ENCODE measurements at places on chromosomes 7 and 10. TPM values are rescaled to one million over a fixed set of nuclear protein-coding genes. Genes with fewer than 3 reads are reported as not detected.

- no peak for DNase-seq
- H3K4me3 ChIP-seq, result no peak overlapping the region
- no peaks in the 10 kb centered on the region for H3K27me3 ChIP-seq
- H3K36me3 ChIP-seq, result no peaks in the 10 kb centered on the region
- H3K27ac ChIP-seq, result no peak overlapping the region
These were observed 32.0 kb upstream of the ABCB4 start for GRCh38 chr7:87507446-87507845.

DNA sequence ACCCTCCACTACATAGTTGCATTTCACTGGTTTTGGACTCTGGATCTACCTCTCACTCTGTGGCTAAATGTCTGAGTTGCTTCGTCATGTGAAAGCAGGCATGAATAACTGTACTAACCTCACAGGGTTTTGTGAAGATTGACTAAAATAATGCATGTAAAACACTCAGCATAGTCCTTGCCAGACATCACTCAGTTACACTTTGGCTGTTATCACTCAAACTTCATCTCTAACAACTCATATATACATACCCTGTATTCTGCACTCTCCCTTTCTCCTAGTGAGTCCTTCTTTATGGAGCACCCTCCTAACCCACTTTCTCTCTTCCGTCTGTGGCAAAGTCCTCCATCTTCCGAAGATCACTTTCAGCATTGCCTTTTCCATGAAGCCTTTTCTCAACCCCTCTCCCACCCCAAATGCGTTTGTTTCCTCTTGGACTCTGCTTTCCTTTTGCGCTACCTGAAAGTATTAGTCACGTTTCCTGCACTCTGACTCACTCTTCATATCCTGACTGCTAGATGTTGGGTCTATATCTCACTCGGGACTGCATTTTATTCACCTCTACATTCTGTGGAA, 72.6 kb downstream of the OSBPL3 start:
- H3K4me3 ChIP-seq, result no peak overlapping the region
- H3K27me3 ChIP-seq, result no peaks in the 10 kb centered on the region
- H3K4me1 ChIP-seq, result peaks cover 4% of the 10 kb centered on the region

The SPDYE16 gene
- polyA plus RNA-seq, result 0.06 TPM

GRCh38 chr7:33040803-33041516, 21.6 kb downstream of the NT5C3A start:
- peak overlapping the region; percentile 60 for H3K27ac ChIP-seq
- H3K4me3 ChIP-seq, result peak overlapping the region; percentile 49

The CCL24 gene
- polyA plus RNA-seq, result 3.8 TPM

The SLC26A3 gene
- polyA plus RNA-seq, result not detected

DNA sequence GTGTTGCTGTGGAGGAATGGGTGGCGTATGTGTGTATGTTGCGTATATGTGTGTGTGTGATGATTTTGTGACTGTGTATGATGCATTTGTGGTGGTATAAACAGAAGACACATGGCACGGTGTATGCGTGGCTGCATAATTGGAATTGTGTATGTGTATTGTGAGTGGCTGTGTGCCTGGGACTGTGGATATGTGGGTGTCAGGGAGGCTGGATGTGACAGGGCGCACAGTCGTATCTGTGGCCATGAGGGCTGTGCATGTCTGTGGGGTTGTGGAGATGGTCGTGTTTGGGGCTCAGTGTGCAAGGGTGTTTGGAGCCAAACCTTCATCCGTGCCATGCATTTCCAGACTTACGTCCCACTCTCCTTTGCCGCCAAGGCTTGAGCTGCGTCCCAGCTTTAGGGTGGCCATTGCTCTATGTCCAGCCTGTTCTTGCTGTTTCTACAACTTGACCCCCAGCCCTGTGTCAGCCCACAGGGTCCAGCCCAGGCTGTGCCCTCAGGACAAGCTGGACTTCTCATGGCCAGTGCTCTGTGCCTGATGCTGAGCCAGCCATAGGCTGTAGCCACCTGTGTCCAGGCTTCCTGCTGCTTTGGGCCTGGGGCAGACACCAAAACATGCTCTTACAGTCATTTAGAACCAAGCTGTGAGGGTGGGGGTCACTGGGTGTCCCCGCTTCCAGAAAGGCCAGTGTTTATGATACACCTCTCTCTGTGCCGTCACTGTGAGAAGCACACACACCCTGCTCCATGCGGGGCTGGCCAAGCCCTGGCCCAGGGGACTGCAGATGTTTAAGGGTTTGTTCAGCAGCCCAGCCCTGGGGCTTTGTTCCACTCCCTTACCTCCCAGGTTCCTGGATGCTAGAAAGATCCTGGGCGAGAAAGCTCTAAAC, 127.6 kb downstream of the NEURL1 start:
- H3K4me1 ChIP-seq, result peaks cover 4% of the 10 kb centered on the region
- no peak for DNase-seq
- H3K4me3 ChIP-seq, result no peak overlapping the region

- H3K27ac ChIP-seq, result no peak overlapping the region
- no peaks in the 10 kb centered on the region for H3K27me3 ChIP-seq
These were observed 191.3 kb upstream of the AGK start for GRCh38 chr7:141359740-141360415.

GRCh38 chr10:26858707-26859034, 2.1 kb downstream of the ABI1 start:
- H3K36me3 ChIP-seq, result no peaks in the 10 kb centered on the region
- no peak for DNase-seq
- no peaks in the 10 kb centered on the region for H3K27me3 ChIP-seq

The HNRNPF gene
- polyA plus RNA-seq, result 141 TPM

The LRRC27 gene
- 13.0 TPM for polyA plus RNA-seq

DNA sequence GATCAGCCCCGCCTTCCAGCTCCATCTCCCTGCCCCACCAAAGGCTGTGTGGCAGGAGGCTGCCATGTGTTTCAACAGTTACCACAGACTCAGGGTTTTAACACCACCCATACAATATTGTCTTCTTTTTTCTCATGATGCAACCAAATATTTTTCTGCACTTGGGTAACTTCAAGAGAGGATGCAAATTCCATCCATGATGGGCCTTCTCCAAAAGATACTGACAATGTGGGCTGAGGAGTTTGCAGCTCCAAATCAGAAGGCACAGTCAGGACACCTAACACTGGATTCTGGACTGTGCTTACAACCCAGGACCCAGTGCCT, 347.9 kb downstream of the GRID1 start:
- no peak for DNase-seq
- no peaks in the 10 kb centered on the region for H3K36me3 ChIP-seq
- peaks cover 16% of the 10 kb centered on the region for H3K4me1 ChIP-seq
- no peak overlapping the region for H3K27ac ChIP-seq

GRCh38 chr7:538764-539685, 19.4 kb upstream of the PDGFA start:
- no peak overlapping the region for H3K4me3 ChIP-seq
- no peaks in the 10 kb centered on the region for H3K36me3 ChIP-seq
- H3K4me1 ChIP-seq, result peaks cover 35% of the 10 kb centered on the region
- H3K27me3 ChIP-seq, result no peaks in the 10 kb centered on the region
- peak overlapping the region; percentile 71 for H3K27ac ChIP-seq
- DNase-seq, result no peak

DNA sequence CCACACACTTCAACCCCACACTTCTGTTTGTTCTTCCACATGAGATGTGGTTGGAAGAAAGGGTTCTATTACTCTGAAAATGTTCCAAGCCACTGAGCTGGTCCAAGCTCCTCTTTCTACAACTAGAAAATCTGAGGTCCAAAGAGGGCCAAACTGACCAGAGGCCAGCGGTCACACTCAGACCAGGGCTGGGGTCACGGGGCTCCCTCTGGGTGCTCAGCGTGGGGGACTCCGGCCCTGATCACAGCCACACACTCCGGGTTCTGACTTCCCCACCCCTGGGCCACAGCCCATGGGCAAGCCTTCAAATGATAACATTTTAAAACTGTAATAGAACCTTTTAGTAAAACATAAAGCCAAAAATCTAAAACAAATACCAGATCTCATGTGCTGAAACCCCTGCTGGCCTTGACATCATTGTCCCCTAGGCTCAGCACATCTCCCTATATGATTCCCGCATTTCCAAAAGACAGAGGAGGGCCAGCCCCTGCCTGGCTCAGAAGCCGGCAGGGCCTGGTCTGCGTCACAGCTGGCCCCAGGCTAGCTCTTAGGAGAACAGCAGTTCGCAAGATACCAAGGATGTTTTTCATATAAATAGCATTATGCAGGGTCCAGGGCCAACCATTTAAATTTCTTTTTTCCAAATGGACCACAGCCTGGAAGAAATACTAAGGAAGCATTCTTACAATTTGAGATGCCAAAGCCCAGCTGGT, 3.3 kb downstream of the CRYGN start:
- H3K4me3 ChIP-seq, result no peak overlapping the region
- peaks cover 42% of the 10 kb centered on the region for H3K4me1 ChIP-seq
- peak overlapping the region; percentile 66 for H3K27ac ChIP-seq

DNA sequence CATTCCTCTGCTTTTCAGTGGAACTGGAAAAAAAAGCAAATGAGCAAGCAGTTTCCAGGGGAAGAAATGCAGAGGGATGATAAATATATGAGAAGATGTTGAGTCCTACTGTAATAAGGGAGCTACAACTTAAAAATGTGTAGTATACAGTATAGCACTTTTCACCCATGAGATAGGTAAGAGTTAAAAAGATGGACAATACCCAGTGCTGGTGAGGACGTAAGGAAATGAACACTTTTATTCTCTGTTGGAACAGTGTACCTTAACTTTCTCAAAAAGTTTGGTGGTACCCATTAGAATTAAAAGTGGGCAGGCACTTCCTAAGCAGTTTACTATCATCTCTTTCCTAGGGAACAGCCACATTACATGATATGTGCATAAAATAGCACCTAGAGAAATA, 2.7 kb upstream of the FAM170B start:
- H3K36me3 ChIP-seq, result no peaks in the 10 kb centered on the region
- no peaks in the 10 kb centered on the region for H3K4me1 ChIP-seq
- no peak overlapping the region for H3K27ac ChIP-seq
- no peak for DNase-seq
- H3K27me3 ChIP-seq, result no peaks in the 10 kb centered on the region

DNA sequence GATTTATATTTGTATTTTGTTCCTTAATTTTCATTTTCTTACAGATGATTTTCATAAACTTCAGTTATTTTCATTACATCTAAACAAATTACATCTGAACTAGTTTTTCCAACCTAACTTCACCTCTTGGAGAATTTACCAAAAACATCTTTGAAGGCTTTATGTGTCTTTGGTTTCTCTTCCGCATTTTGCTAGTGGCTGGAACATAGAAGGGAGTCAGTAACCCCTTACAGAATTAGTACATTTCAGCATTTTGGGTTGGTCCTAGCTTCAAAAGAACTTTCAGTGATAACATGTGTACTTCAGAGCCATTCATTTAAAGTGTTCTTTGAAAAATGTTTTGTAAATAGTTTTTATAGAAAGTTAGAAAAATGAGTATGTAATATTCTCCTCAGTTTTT, 169.8 kb upstream of the MTPN start:
- H3K27ac ChIP-seq, result no peak overlapping the region
- no peaks in the 10 kb centered on the region for H3K4me1 ChIP-seq
- no peaks in the 10 kb centered on the region for H3K36me3 ChIP-seq
- no peaks in the 10 kb centered on the region for H3K27me3 ChIP-seq
- no peak overlapping the region for H3K4me3 ChIP-seq

GRCh38 chr10:132061465-132061864, 4.3 kb upstream of the JAKMIP3 start:
- H3K36me3 ChIP-seq, result no peaks in the 10 kb centered on the region
- peaks cover 12% of the 10 kb centered on the region for H3K27me3 ChIP-seq
- H3K27ac ChIP-seq, result no peak overlapping the region
- no peak for DNase-seq
- H3K4me1 ChIP-seq, result peaks cover 13% of the 10 kb centered on the region
- no peak overlapping the region for H3K4me3 ChIP-seq

DNA sequence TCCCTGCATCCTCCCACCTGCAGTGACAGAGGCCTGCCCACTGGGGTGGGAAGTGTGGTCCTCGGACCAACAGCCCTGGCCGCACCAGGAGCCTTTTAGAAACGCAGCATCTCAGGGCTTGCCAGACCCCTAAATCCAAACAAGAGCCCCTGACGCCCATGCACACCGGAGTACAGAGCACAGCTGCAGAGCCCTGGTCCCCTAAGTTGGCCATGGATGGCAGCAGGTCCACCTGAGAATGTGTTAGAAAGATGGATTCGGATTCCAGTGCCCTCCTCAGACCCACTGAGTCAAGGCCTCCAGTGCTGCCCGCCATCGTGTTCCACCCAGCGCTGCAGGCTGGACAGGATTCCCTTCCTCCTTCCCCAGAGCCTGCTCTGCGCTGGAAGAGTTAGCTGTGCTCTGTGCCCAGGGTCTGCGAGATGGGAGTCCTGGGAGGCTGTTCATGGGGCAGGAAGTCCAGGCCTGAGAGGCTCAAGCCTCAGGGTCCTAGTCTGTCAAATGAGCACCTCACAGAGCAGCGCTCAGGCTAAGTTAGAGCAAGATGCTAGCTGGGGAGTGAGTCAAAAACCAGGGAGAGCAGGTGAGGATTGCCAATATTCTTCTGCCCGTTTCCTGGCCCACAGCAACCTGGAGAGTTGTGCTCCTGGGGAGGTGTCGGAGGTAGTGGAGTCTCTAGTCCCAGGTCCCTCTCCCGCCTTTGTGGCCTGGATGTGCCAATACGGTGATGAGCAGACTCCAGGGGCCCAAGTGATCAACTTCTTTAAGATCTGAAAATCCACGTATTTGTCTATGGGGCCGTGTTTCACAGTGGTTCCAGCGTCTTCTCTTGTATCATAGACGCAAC, 95.9 kb upstream of the GPR26 start:
- H3K27me3 ChIP-seq, result no peaks in the 10 kb centered on the region
- no peaks in the 10 kb centered on the region for H3K36me3 ChIP-seq
- H3K27ac ChIP-seq, result no peak overlapping the region
- H3K4me3 ChIP-seq, result no peak overlapping the region

DNA sequence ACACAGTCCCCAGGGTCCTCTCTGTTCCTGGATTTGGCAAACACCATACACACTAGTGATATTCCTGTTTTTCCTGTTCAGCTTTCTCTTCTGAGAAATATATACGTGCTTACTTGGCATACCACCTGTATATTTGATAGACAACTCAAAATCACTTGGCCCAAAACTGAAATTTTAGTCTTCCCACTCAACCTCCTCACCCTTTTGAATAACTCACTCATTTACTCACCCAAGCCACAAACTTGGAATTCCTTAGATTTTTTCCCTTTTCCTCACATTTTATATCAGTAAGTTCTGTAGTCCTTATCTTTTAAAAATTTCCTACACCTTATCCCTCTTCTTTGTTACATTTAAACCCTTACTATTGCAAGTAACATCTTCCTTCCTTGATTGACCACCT, 143.4 kb downstream of the PPP1R3A start:
- DNase-seq, result no peak
- no peaks in the 10 kb centered on the region for H3K4me1 ChIP-seq
- no peak overlapping the region for H3K27ac ChIP-seq

DNA sequence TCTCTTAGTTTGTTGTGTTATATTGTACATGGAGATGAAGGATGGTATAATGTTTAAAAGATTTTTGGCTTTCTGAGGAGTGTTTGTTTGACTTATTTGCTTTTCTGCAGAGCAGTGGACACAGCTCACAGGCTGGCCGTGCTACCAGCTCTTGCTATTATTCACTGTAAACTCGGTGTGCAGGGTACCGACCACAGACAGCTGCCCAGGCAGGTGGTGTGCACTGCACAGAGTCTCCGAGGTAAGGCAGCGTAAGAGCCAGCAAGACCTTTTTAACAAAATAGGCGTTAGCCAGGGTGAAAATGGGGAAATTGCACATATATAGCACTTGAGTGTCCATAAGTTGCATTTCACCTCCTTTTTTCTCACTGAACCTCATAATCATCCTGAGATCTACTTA, 438.0 kb downstream of the CNTNAP2 start:
- no peak overlapping the region for H3K27ac ChIP-seq
- H3K36me3 ChIP-seq, result no peaks in the 10 kb centered on the region
- no peaks in the 10 kb centered on the region for H3K4me1 ChIP-seq
